ENCODE measurements at places on chromosomes 3 and 15.

GRCh38 chr3:10930666-10931040 is 61.9 kb upstream of the SLC6A1 start:
- DNase-seq = no peak

DNA sequence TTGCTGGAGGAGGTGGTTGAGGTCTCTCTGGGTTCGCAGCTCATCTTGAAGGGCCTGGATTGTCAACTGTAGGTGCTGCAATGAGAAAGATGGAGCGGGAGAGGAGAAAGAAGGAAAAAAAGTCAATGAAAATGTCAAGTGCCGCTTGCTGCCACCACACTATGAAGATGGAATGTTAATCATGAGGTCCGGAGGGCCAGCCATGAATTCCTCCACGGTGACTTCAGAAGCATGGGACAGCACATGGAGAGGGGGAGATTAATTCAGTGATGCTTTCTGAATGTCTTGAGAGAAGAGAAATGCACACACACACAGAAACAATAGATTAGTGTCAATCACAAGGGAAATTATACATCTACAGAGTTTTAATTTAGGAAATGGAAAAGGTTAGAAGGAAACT is 171.9 kb downstream of the ERC2 start:
- DNase-seq = no peak

DNA sequence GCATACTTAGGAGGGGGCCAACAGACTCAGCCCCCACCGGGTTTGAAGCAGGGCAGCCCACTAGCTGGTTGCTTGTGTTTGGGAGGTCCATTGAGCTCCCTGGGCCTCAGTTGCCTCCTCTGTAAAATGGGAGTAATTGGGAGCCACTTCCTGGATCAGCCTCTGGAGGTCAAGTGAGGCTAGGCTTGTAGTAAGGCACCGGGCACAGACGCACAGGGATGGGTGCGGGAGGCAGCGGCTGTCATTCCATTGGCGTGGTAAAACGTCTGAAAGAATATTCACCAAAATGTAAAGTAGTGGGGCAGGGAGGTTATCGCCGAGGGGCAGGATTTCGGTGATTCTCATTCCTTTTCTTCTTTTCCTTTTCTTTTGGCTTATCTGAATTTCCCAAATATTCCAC is 64.6 kb downstream of the TLE3 start:
- no peak for DNase-seq

- DNase-seq = no peak
These were observed 29.4 kb upstream of the GRIP2 start for GRCh38 chr3:14569474-14570000.

DNA sequence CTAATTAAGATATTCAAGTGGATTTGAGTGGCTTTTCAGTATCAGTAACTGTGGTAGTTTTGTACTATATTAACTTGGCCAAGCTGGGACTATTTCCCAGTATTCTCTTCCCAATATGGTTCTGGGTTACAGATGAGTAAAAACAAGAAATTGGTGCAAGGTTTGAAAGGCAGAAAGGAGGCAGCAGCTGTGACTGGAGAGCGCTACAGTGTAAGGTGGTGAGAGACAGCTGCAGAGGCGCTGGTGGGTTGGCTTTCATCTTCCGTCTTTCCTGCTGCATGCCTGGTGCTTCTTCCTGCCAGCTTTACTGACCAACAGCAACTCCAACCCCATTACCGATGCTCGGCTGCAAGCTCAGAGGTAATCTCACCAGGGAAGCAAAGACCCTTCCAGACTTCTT is 9.8 kb downstream of the DPH3 start:
- DNase-seq = no peak

- no peak for DNase-seq
These were observed 94.3 kb downstream of the RPL39L start for GRCh38 chr3:187044867-187045552.

DNA sequence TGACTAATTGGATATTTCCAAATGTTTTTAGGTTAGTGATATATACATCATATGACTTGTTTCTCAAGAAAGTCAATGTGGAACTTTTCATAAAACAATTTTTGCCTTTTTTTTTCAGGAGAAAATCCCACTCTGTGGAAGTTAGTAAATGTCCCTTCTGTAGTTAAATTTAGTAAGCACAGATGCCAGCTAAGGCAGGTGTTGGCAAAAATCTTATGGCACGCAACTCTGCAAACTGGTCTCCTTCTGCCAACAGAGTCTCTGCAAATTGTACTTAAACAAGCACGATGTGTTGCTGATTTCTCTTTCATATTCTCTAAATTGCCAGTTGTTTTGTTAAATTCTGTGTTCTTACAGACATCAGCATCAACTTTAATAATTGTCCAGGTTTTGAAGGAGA is 233.8 kb downstream of the IL5RA start:
- no peak for DNase-seq

- peak; percentile 86 for DNase-seq
These were observed 17.2 kb downstream of the TNFAIP8L3 start for GRCh38 chr15:51077221-51078153.

DNA sequence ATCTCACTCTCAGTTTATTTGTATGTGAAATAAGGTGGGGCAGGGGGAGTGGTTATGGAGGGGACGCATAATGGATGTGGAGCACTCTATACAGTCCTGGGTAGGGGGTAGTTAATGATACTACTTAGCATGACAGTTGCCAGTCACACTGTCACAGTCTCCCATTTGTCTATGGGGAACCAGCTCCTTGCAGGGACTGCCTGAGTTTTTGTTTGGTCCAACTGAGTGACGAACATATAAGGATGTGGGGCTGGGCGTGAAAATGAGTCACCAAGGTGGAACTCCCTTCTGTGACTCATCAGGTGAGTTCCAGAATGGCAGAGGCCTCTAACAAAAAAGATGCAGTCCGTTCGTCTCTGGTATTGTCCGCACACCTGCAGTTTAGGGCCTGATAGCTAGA is 235.3 kb upstream of the ST8SIA2 start:
- DNase-seq = peak; percentile 39

GRCh38 chr3:8070011-8070410 is 431.6 kb upstream of the LMCD1 start:
- DNase-seq = no peak

- DNase-seq = no peak
These were observed 69.0 kb upstream of the SAMMSON start for GRCh38 chr3:69930564-69930963.

- DNase-seq = peak; percentile 6
These were observed 6.7 kb downstream of the C3orf22 start for GRCh38 chr3:126551839-126552687.

- no peak for DNase-seq
These were observed 225.7 kb upstream of the PPP2R3A start for GRCh38 chr3:135739779-135740178.

- DNase-seq = no peak
These were observed 213.4 kb upstream of the SLC2A2 start for GRCh38 chr3:171239757-171240503.

GRCh38 chr3:79236496-79236895 is 531.3 kb downstream of the ROBO1 start:
- DNase-seq = no peak

GRCh38 chr3:21055015-21055414 is 696.0 kb downstream of the ZNF385D start:
- DNase-seq = no peak

DNA sequence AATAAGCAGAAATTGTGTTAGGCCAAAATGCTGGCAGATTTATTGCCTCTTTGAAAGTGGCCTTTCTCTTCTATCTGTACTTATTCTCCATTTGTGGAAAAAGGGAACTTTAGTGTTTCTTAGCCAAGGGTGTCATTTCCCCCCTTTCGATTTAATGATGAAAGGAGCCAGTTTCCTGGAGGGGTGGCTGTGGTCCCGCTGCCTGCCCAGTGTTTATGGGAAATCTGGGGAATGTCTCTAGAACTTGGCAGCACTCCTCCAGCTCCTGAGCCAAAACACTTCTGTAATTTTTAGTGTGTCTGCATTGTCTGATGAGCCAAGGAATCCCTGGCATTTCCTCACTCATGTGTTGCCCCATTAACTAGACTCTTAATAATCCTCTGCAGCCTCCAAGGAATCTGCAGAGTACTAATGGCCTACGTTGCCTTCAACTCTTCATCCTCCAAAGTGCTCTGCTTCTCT is 448.8 kb downstream of the GRM7 start:
- peak; percentile 70 for DNase-seq

DNA sequence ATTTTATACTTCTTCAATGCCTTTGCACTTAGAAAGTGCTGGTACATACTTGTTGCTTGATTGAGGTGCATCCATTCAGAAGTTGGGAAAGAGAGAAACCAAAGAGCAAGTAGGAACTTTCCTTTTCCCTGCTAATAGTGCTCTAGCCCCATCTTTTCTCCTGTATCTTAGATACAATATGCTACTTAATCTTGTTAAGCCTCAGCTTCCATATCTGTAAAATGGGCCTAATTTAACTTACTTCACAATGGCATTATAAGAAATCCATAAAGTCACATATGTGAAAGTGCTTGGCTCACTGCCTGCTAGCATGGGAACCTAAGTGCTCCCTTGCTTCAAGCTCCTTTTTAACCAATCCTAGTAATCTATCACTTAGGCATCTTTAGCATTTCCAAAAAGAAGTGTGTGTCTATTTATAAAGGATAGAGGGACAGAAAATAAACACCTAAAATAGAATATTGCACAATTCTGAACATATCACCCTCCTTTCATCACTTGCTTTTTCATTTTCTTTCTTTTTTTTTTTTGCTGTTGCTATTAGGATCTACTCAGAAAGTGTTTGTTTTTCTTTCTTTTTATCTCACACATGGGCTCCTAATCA is 28.1 kb downstream of the KCNAB1 start:
- DNase-seq = no peak

GRCh38 chr3:43259626-43260025 is 26.7 kb upstream of the SNRK start:
- no peak for DNase-seq

- DNase-seq = no peak
These were observed 18.3 kb upstream of the APEH start for GRCh38 chr3:49655731-49656285.

- DNase-seq = no peak
These were observed 1.6 kb downstream of the PARP3 start for GRCh38 chr3:51943451-51944391.

- DNase-seq = no peak
These were observed 51.3 kb upstream of the CADPS start for GRCh38 chr3:62926494-62926893.

- no peak for DNase-seq
These were observed 124.8 kb upstream of the UBE3A start for GRCh38 chr15:25563596-25563995.

DNA sequence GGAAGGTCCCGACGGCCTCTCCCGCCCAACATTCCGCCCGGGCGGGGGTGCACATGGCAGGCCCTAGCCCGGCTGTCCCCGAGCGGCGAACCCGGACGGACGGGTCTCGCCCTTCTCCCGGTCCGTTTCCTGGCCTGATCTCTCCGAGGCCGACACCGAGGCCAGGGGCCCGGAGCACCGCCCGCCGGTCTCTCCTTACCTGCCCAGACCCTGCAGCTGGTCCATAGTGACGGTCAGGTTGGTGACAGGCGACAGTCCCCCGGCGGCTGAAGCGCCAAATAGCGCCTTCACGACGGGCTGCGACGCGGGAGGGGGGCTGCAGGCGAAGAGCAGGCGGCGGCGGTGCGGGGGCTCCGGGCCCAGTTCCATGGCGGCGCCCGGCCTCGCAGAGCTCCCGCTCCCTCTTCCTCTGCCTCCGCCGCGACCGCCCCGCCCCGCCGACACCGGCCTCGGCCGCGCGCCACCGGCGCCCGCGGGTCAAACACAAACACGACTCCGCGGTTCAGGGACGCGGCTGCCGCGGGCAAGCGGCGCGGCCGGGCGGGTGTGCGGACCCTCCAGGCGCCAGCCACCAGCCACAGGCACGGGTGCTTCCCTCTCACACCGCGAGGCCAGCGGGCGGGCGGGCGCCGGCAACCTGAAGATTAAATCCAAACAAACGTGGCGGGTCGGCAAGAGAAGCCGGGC is 495 bp downstream of the CDC25A start:
- no peak for DNase-seq

DNA sequence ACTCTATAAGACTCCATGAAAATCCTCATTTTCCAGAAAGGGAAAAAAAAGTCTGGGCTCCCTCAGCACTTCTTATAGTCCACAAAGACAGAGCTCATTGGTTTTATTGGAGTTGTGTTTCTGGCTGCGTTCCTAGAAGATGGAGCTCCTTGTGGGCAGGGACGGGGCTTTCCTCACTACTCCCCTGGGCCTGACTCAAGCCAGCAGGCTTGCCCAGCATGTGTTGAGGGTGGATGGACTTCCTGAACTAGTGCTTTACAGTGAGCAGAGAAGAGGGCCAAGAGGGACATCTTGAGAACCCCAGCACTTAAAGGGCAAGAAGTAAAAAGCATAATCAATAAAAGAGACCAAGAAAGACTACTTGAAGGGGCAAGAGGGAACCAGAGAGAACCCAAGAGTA is 43.2 kb upstream of the EPHB1 start:
- no peak for DNase-seq

DNA sequence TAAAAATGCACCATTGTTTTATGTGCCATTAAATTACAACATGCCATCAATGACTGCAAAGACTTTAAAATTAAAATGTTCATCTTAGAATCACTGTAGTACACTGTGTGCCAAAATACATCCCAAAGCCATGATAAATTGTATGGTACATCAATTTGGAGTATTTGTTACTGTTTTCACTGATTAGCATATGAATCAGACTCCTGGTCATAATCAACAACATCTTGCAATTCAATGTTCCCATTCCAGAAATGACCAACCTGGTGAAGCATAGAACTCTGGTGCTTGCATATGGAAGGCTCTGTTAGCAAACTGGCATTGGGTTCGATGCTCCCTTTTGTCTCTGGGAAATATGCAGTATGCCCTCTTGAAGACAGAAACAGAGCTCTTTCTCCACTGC is 22.5 kb downstream of the LYSMD2 start:
- no peak for DNase-seq

- no peak for DNase-seq
These were observed at the start of gene EIF4E3 for GRCh38 chr3:71725271-71725991. TSS of gene EIF4E3 (minus strand) at chr3:71725402. CDS start at chr3:71725367, 35 bp downstream.

DNA sequence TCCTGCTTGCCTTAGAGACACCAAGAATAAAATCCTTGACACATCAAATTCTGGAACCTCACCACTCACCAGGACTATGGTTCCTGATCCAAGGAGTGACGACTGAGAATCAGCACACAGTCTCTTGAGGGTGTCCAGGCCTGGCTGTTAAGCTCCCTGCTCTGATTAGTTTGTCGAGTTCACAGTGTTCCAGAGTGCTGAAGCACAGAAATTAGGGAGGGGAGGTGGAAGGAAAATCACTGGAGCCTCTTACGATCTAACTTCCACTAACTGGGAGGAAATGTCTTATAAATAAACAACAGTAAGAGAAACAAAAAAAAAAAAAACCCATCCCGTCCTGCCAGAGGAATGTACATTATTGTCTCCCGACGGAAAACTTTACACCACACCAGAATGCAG is 330.2 kb downstream of the TIGIT start:
- peak; percentile 46 for DNase-seq

DNA sequence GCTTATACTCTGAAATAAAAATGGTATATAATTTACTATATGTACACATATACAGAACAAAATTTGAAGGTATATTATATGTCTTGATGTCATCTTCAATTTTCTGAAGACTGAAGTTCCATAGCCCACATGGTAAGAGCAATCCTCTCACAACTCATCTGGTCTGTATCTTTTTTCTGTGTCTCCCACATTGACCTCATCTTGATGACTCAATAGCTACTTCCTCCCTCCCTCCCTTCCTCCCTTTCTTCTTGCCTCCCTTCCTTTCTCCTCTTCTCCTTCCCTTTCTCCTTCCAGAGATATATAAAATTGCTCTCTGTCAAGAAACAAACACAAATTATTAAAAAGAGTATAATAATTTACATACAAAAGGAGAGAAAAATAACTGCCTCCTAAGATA is 268.5 kb downstream of the SQOR start:
- DNase-seq = no peak

GRCh38 chr15:80081390-80081789 is 21.9 kb downstream of the ZFAND6 start:
- DNase-seq = no peak

Measured in mucosa of gallbladder (tissue), 1 donor.